ENCODE measurements at places on chromosomes 11 and 22. TPM values are rescaled to one million over a fixed set of nuclear protein-coding genes. Genes with fewer than 3 reads are reported as not detected.
A peak's percentile ranks its signal among the peaks of the same experiment; 100 is the strongest.

Gene C1QTNF5
- 9.6 TPM for total RNA-seq

Gene TCF20
- 17.3 TPM for total RNA-seq

Gene TRPC6
- total RNA-seq, result 0.47 TPM

Gene CCDC73
- total RNA-seq, result not detected

Gene RAPSN
- total RNA-seq, result 0.56 TPM

Gene MSANTD2
- total RNA-seq, result 5.1 TPM

Gene CSKMT
- total RNA-seq, result 7.4 TPM

DNA sequence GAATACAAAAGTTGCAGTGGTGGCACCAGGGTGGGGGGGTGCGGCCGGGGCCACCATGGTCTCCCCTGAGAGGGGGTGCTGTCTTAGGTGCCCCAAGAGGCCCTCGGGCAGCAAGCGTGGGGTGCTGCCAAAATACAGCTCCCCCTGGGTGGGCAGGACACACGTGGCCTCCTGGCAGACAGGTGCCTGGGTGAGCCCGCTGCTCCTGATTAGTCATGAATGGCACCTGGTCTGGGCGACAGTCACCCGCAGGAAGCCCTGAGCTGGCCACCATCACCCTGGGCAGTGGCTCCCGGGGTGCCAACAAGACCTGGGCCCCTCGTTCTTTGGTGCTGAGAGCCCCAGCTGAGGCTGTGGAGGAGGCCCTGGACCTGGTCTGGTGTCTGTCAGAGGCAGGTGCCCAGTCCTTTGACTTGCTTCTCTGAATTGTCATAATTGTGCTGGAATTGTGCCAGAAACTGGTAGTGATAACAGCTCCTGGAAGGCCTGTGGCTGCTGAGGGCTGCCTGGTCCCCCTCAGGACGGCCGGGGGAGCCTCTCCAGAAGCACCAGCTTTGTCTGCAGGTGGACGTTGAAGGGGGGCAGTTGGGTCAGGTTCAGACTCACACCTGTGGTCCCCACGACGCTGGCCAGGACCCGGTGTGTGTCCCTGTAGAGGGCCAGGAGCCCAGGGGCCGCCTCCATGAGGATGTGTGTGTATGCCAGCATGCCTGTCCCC lies 14.8 kb downstream of the ALG12 start:
- DNase-seq, result no peak

- peak; percentile 99 for DNase-seq
Measured at GRCh38 chr22:23849009-23850006, 8.4 kb upstream of the SLC2A11 start.

- DNase-seq, result no peak
Measured at GRCh38 chr11:110077831-110078325, 15.3 kb upstream of the ZC3H12C start.

- DNase-seq, result no peak
Measured at GRCh38 chr11:44573333-44573732, 7.9 kb downstream of the CD82 start.

- no peak for DNase-seq
Measured at GRCh38 chr22:33842421-33843094, 77.7 kb downstream of the LARGE1 start.

DNA sequence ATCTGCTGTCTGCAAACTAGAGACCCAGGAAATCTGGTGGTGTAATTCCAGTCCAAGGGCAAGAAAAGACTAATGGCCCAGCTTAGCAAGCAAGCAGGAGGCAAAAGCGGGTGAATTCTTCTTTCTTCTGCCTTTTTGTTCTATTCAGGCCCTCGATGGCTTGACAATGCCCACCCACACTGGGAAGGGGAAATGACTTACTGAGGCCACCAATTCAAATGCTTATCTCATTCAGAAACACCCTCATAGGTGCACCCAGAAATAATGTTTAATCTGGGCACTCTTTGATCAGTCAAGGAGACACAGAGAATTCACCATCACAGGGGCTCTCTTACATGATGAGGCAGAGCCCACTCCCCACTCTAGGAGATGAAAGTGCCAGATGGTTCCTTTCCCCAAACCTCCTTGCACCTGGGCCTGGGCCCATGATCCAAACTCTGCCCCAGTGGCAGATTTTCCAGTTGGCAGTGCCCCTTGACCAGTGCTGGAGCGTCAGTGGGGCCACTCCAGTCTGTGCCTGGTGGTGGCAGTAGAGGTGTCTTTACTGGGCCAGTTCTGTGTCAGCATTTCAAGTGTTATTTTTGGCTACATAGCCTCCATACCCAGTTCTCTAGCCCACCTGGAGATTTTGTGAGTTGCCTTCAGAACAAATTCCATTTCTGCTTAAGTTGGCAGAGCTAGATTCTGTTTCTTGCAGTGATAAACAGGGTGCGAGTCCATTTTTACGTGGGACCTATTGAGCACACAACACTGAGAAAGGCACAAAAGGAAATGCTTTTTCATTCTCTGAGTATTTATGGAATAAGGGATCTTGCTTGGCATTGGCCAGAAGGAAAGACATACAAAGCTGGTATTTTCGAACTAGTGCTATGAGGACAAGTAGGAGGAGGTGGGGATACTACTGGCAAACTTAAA lies 7.5 kb downstream of the ELMOD1 start:
- DNase-seq, result no peak

DNA sequence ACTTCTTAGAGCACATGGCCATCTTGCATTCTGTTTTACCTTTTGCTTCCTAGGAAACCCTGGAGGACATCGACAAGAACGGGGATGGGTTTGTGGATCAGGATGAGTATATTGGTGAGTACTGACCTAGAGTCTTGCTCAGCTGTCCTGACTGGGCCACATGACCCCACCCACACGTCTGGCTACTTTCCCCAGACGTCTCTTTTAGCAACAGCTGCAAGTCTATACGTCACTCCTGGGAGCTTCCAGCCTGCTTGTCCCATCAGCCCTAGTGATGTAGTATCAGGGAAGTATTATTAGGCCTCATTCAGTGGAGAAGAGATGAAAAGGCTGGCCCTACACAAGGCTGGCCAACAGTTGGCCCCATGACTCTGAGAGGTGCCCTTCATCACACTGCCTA lies 9.6 kb downstream of the RCN1 start:
- DNase-seq, result no peak

DNA sequence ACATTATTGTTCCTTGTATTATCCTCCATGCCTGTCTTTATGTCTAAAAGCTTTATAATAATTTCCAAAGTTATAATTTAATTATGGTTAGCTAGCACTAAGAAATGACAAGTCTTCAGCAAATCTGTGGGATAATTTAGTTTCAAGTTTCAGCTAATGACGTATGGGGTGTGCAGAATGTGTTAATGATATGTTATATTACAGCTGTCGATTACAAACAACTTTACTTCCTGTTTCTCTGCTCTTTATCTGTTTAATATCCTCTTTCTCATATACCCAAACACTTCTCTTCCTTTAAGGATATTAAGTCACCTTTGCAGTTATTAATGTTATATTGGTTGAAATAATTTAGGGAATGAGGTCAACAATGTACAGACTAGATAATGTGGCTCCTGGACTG lies 161.8 kb downstream of the CASP12 start:
- DNase-seq, result no peak

- no peak for DNase-seq
Measured at GRCh38 chr11:80505771-80506170, 1064.9 kb upstream of the TENM4 start.

DNA sequence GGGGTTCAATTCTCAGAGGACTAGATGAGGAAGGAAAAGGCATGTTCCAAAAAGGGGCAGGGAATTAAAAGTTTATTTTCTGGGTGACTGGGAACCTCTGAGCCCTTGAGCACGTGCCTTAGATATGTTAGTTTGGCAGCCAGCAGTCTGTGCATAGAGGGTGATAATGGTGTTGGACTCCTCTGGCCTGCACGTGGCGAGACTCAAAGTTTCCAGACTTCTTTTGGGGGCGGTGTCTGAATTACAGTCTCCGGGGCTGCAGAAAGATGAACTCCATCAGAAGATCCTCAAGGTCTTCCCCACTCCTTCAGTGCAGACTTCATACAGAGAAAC lies 861 bp upstream of the ZNRF3 start:
- DNase-seq, result no peak

- DNase-seq, result no peak
Measured at GRCh38 chr11:85889676-85890579, 34.7 kb downstream of the CCDC83 start.

DNA sequence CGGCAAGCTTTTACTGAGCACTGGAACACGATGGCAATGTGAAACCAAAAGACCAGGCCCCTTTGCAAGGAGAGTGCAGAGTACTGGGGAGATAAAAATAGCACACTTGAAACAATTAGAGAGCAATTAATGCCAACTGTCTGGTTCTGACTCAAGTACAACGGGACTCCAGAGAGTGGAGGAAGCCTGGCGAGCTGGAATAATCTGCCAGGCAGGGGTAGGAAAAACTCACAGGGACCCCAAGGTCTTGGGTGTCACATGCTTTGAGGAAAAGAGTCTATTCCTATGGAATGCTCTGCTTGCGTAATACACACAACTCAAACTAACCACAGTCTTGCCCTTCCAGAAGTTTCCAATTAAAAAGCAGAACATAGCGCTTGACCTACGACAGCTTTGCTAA lies 113.0 kb upstream of the CLMP start:
- DNase-seq, result no peak

- no peak for DNase-seq
Measured at GRCh38 chr22:37765953-37766576, 41.7 kb upstream of the GCAT start.

DNA sequence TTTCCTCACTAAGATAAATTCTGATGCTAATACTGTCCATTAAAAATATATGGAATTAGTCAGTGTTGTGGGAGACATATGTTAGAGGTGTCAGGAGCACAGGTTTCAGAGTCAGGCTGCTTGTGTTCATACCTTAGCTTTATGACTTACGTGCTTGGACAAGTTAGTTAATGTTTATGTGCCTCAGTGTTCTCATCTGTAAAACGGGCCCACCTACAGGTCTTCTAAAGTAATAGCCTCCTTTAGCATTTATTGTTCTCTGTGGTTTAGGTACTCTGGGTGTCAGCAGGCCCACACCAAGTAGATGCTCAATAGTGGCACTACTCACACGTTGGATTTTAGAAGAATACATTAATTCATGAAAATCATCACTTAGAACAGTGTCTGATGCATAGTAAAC lies 308.7 kb upstream of the ZC3H12C start:
- no peak for DNase-seq

DNA sequence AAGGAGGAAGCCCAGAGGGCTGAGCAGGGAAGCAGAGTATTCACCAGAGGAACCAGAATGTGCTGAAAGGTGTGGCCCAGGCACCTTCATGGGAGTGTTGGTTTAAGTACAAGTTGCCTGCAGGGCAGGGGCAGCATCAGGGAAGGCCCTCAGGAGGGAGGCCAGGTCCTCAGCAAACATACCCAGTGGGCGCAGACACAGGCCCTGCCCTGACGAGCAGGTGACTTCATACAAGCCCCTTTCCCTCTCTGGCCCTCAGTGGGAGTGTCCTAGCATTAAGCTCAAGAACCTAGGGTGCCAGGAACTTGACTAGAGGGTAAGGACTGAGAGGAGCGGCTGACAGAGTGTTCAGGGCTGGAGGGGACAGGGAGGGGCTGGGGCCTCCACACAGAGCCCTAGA lies 7.5 kb upstream of the CASTOR1 start:
- no peak for DNase-seq

DNA sequence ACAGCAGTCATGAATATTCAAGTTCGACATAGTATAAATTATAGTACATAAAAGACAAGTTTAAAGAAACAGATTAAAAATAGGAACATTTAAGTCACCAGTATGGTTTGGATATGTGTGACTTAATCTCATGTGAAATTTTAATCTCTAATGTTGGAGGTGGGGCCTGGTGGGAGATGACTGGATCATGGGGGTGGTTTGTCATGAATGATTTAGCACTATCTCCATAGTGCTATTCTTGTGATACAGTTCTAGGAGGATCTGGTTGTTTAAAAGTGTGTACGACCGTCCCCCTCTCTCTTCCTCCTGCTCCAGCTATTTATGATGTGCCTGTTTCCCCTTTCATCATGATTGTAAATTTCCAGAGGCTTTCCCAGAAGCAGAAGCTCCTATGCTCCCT lies 3.3 kb downstream of the KDM4E start:
- no peak for DNase-seq

- DNase-seq, result no peak
Measured at GRCh38 chr11:94449437-94449836, 44.2 kb downstream of the MRE11 start.

DNA sequence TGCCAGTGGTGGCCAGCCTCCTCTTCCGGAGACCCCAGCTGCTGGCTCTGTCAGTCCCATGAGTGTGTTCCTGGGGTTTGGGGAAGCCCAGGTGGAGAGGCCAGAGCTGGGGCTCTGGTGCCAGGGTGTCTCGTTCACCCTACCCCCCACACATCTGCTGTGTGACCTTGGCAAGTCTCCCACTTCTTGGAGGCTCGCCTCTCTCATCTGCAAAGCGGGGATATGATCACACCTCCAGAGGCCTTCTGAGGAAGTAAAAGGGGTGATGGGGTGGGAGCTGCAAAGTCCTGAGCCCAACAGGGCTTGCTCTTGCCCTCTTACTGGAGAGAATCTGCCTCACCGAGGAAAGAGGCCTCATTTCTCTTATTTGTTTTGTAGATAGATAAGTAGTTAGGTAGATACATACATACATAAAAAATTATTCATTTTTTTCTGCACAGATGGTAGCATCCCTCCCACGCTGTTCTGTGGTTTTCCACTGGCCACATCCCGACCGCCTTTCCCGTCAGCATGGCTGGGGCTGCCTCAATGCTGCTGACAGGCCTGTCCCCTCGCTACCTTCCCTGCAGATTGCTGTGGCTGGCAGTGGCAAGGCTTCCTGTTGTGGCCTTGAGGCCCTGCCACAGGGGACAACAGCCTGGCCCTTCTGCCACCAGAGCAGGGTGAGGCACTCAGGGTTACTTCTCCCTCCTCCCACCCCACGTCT lies 23.9 kb downstream of the MYO7A start:
- no peak for DNase-seq

DNA sequence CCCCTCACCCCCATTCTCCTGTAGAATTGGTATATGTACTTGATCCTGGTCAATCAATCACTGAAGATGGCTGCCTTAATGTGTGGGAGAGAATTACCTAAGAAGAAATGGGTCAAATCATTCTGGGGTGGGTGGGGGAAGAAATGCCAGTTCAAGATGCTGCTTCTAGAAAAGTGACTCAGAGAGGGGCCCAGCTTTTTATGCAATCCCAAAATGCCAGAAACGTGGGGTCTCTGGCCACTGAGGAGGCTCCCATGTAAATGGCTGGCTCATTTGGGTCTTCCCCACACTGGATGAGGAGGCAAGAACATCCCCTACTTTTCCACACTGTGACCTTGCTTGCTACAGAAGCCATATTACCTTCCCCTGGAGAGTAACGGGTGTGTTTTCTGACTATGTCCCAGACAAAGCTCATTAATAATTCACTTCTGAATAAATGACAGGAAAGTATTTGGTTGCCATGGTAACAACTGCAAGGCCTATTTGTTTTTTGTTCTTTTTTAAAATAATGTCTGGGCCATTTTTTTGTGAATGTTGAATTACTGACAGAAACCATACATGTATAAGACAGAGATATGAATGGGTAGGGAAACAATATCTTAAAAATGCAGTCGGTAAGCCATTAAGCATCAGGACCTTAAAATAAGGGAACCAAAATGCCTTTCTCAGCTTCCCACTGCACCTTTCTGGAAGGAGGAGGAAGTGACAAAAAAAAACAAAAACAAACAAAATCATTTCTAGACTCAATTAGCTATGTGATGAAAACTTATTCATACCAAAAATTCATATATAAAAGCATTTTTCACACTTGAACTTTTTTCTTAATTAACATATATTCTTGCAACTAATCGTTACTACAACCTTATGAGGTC lies 32.0 kb downstream of the SLC1A2 start:
- DNase-seq, result no peak

GRCh38 chr11:89516496-89516895 lies 25.3 kb upstream of the NOX4 start:
- no peak for DNase-seq

GRCh38 chr11:43392713-43393112 lies 34.0 kb downstream of the TTC17 start:
- DNase-seq, result no peak

GRCh38 chr11:59172345-59173079 lies 580 bp downstream of the DTX4 start:
- peak; percentile 51 for DNase-seq

Data from pancreas (tissue), 10 donors.